ENCODE measurements at places on chromosomes 12 and 14.

DNA sequence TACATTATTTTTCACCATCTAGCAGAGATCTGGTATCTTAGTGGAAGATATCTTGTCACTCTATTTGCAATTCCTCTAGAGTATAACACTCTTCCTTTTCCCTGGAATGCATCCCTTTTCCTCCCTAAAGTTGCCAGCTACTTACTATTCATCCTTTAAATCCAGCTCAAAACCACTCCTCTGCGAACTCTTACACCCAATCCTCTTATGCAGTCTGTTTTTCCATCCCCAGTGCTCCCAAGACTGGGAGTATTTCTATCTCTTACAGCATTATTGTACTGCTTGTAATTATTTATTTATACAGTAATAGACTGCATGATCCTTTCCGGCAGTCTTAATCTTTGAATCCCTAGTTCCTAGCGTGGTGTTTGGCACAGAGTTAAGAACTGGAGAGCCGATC is 2.9 kb upstream of the SRGAP1 start:
- DNase-seq: no peak

GRCh38 chr14:105974902-105975301 is 448.5 kb downstream of the TMEM121 start:
- DNase-seq: peak; percentile 62

DNA sequence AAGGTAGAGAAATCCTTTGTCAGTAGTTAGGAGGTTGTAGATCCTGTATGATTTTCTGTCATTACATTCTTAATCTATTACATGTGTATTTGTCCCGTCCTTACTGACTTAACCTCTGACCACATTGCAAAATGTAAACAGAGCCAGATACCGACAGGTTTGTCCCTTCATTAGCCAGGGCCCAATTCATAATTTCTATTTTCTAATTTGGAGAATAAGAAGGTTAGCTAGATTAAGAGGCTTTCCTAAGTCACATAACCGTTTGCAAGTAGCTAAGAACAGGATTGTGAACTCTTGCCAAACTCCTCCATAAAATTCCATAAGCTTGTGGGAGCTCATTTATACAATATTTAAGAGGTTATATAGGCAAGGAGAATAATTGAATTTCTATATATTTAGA is 352.6 kb downstream of the RAD51B start:
- no peak for DNase-seq

DNA sequence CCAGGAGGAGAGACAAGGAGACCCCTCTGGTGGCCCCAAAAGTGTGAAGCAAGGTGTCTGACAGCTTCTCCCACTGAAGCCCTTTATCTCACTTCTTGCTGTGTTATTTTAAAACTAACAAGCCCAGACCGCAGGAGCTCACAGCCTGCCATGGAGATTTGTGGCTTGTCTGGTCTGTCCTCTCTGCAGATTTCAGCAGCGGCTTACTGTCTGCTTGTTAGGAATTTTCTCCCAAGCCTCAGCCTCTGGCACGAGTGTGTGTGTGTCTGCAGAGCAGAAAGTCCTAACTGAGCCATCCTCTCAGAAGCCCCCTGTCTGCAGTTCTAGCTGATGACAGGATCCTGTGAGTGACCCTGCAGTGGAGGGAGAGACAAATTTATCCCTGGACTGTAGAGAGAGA is 87.9 kb upstream of the HSPB8 start:
- no peak for DNase-seq

DNA sequence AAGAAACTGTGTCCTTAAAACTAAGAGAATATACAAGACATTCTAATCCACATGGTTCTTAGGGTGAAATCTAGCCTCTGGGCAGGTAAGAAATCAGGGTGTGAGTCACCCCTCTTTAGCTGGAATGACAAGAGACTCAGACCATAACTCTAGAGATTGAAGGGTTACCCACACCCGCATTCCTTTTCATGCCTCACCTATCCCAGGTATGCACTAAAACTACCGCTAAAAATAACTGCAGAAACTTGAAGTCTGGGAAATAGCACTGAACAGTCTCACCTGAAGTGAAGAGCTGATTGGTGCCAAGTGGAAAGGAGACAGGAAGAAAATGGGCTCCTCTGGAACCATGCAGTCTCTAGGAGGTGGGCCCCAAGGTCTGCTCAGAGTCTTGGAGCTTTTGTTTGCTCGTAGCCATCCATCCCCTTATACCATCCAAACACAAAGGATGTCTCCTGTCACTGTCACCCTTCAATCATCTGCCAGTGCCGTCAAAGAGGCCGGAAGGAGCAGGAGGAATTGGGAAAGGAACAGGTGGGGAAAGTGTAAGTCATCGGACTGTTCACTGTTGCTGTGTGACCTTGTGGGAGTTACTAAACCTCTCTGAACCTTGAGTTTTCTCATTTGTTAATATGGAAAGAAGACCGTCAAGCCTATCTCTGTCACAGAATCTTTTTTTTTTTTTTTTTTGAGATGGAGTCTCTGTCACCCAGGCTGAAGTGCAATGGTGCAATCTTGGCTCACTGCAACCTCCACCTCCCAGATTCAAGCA is 22.4 kb downstream of the DDX47 start:
- DNase-seq: no peak

DNA sequence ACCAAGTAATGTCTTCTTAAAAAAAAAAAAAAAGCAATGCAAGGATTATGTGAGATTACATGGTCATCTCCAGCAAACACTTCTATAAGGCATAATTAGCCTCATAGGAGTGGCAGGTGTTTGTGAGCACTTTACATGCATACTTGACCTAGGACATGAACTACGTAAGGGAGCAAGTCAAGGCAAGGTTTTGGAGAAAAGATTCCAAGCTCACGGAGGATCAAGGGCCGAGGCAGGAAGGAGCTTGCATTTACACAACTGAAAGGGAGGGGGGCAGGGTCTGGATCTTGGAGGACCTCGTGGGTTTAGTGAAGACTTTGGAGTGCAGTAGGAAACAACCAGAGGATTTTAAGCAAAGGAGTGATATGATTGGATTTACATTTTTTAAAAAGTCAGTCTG is 112.5 kb downstream of the CCER1 start:
- no peak for DNase-seq

- no peak for DNase-seq
Observed at GRCh38 chr12:88993651-88994050, 358.6 kb downstream of the DUSP6 start.

GRCh38 chr14:73602994-73603393 is 9.3 kb upstream of the ACOT6 start:
- no peak for DNase-seq

DNA sequence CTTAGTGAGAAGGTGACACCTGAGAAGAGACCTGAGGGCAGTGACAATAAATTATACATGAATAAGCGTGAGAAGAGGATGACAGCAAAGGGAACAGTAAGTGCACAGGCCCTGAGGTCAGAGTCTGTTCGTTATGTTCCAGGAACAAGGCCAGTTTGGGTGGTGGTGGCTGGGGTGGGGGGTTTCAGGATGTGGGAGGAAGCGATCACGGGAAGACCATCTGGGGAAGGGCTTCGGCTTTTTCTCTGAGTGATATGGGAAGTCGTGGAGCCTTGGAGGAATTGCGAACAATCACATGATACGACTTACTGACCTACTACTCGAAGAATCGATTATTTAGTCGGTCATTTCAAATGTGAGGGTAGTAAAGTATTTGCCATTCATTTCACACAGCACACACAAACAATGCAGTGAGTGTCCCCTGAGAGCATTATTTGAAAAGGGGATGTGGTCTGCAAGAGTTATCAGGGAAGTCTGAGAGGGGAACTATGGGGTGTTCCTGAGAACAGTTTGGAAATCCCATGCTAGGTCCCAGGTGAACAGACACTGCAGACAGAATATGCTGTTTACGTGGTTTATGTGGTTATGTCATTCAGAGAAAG is 94.7 kb downstream of the SLC38A1 start:
- no peak for DNase-seq

DNA sequence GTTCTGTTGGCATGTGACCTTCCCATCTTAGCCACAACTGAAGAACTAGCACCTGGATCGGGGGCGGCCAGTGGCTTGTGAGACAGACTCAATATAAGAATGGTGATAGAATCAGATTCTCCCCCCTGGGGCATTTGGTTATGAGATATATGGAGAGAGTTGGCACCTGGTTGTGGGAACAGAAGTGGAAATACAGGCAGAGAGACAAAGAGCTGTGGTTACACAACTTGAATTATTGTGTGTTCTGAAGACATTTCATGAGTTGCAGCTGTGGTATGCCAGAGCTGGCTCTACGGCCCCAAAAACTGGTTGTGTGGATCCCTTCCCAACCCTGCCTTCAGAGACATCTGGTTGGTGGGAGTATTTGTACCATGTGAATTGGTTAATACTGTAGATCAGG is 2.9 kb upstream of the MSRB3 start:
- no peak for DNase-seq

GRCh38 chr12:32515137-32515873 is 115.9 kb downstream of the FGD4 start:
- no peak for DNase-seq

DNA sequence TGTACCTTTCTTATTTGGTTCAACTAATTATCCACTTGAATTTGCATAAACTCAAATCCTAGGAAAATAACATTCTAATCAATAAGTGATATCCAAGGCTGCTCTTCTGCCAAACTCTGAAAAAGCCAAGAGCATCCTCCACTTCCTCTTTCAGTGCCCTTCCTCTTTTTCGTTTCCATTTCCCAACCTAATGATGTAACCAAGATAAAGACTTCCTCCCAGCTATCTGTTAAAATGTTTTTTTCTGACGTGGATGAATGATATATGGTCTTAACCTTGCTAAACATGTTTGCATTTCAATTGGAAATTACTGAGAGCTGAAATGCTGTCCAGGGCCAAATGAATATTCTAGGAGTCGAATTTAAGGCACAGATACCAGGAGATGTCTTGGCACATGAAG is 459.5 kb upstream of the PDE3A start:
- no peak for DNase-seq

GRCh38 chr12:14741153-14741552 is 44.8 kb upstream of the GUCY2C start:
- no peak for DNase-seq

GRCh38 chr12:89469361-89469760 is 55.2 kb downstream of the GALNT4 start:
- peak; percentile 8 for DNase-seq

GRCh38 chr12:65823513-65824375 is 539 bp upstream of the HMGA2 start:
- no peak for DNase-seq

GRCh38 chr14:90788031-90788430 is 28.2 kb downstream of the TTC7B start:
- DNase-seq: no peak

- DNase-seq: no peak
Observed at GRCh38 chr14:94373708-94374107, 14.7 kb downstream of the SERPINA1 start.

- no peak for DNase-seq
Observed at GRCh38 chr12:53560351-53560750, 53.1 kb upstream of the NPFF start.

DNA sequence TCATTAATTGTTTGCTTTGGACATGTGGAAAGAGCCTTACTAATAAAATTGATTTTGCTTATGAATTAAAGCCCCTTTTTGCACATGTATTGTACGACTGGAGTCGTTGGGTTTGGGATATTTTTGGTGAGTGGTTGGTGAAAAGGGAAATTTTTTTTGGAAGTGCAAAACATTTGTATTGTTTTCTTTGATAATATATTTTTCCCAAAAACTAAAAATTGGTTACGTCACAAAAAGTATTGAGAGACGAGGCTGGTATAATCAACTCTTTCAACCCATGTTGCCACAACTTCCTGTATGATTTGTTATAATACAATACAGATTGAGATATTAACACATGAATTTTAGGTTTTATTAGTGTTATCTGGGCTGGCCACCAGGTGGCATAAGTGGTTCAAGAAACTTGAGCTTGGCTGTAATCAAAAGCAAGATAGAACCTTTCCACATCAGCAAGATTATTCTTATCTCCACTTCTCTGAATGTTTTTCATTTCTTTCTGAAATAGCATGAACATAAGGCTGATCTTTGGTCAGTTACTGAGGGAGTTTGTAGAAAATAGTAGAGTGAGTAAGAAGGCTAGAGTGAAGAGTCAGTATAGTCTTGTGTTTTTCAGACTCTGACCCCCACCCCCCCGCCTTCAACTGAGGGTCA is 8.7 kb downstream of the NGDN start:
- peak; percentile 62 for DNase-seq

GRCh38 chr12:42010257-42010656 is 134.4 kb downstream of the GXYLT1 start:
- no peak for DNase-seq

GRCh38 chr12:33439587-33440011 is at the start of gene SYT10:
TSS of gene SYT10 (minus strand) at chr12:33439819. CDS start at chr12:33439522, 297 bp downstream.
- no peak for DNase-seq

DNA sequence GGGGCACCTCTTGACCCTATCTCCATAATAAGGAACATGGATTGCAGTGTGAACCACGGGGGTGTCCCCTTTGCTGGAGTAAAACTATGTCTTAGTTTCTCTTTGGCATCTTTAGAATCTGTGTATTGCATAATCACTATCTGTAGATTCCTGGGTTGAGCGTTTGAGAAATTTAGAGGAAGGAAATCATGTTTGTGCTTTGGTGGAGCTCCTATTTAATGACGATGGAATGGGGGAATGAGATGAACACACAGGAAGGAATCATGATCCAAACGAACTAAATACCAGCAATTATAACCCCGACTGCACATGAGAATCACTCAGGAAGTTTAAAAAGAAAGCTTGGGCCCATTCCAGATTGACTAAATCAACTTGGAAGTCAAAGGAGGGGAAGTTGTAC is 1.3 kb upstream of the MYG1 start:
- no peak for DNase-seq

All from activated CD4-positive, alpha-beta T cell treated with anti-CD3 and anti-CD28 coated beads, Interleukin-2, amount 50 U/mL, for 4 hours (primary cell).